Neural crest cell (in vitro differentiated cells): ENCODE measurements at places on chromosomes 2 and 18. TPM values are rescaled to one million over a fixed set of nuclear protein-coding genes. Genes with fewer than 3 reads are reported as not detected.

DNA sequence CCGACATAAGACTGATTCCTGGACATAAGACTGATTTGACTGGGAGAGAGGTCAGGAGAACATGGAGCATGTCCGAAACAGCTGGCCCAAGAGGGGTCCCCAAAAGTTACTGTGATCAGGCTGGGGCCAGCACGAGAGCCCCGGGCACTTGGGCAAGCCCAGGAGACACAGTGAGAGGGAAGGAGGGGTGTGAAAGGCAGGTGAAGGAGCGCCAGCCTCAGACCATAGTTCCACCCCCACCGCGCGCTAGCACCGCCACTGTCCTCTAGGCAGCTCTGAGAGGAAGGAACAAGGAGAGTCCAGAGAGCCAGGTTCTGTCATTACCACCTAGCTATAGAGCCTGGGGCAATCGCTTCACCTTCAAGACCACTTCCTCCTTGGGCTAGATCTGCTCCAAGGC is 78.2 kb upstream of the DAPL1 start:
- H3K4me1 ChIP-seq: peaks cover 23% of the 10 kb centered on the region
- DNase-seq: no peak
- H3K36me3 ChIP-seq: peaks cover 6% of the 10 kb centered on the region
- H3K27ac ChIP-seq: no peak overlapping the region

GRCh38 chr18:9943311-9943710 is 29.5 kb downstream of the VAPA start:
- no peak for DNase-seq
- no peak overlapping the region for H3K4me3 ChIP-seq
- no peaks in the 10 kb centered on the region for H3K27me3 ChIP-seq
- peaks cover 15% of the 10 kb centered on the region for H3K36me3 ChIP-seq
- no peak overlapping the region for H3K27ac ChIP-seq

DNA sequence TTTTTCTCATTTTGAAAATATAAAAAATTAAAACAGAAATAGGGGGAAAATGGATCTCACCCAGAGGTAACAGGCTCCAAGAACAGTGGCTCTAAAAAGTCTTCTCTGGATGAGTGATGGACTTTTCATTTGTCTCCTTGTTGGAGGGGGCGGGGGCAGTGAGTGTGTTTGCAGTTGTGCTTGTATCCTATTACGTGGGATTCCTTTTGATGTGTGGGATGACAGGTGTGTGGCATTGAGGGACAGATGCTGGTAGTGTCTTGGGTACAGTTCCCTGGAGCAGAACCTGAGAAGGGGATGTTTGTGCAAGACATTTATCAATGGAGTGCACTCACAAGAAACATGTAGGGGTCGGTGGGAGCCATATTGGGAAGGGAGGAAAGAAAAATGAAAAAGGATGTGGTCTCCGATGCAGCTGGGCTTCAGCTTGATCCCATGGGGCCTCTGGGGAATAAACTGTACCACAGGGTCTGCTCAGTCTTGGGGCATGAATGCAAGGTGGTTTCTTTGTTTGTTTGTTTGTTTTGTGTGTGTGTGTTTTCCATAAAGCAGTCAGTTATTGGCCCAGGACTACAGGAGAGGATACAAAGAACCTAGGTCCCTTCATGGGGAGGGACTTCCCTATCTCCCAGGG is 120.0 kb upstream of the SLC35G4 start:
- peaks cover 2% of the 10 kb centered on the region for H3K36me3 ChIP-seq
- no peaks in the 10 kb centered on the region for H3K27me3 ChIP-seq
- H3K4me3 ChIP-seq: no peak overlapping the region
- DNase-seq: no peak

GRCh38 chr18:75317300-75317699 is 106.7 kb downstream of the TSHZ1 start:
- no peak overlapping the region for H3K27ac ChIP-seq
- H3K36me3 ChIP-seq: no peaks in the 10 kb centered on the region
- no peaks in the 10 kb centered on the region for H3K4me1 ChIP-seq
- no peaks in the 10 kb centered on the region for H3K27me3 ChIP-seq
- no peak for DNase-seq
- no peak overlapping the region for H3K4me3 ChIP-seq

LRRFIP1 gene
- total RNA-seq: 37.1 and 38.5 TPM in 2 replicates

RAD51AP2 gene
- total RNA-seq: 0.16 and 0.23 TPM in 2 replicates

SGO2 gene
- total RNA-seq: 33.1 and 33.5 TPM in 2 replicates
